ENCODE measurements at places on chromosomes 7 and 10.

GRCh38 chr10:129730993-129731325 lies 233.1 kb downstream of the EBF3 start:
- DNase-seq = no peak

GRCh38 chr10:74282848-74283210 lies 131.8 kb downstream of the ADK start:
- DNase-seq = no peak

GRCh38 chr10:89543841-89544240 lies 8.4 kb upstream of the SLC16A12 start:
- DNase-seq = no peak

GRCh38 chr7:67813621-67814292 lies 817.1 kb downstream of the TYW1 start:
- no peak for DNase-seq

DNA sequence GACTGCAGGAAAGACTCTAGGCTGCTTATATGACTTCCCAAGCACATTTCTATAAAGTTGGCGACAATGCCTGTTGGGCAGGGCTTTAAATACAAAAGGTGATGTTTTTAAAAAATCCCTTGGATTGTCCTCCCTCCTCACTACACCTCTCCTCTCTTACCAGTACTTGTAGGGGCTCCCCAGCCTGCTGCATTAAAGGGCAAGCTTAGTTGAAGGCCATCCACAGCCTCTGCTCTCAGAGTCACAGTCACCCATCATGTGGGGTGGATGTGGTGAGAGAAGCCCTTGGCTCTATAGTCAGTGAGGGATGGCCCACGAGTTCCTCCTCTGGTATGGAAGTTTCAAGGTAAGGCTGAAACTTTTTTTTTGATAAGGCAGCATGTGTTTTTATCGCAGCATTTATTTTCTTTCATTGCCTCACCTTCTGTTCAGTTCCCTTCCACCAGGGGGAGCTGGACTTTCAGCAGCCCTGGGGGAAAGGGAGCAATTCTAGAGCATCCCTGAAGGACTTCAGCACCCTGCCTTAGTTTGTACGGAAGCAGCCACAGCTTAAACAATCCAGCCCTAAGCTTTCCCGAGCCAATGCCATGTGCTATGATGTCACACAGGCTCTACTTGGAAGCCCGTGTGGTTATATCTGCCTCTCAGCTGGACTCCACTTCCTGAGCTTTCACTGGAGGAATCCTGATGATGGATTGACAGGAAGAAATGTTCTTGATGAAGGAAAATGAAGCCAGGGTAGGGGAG lies 131.9 kb downstream of the CALCR start:
- DNase-seq = no peak

DNA sequence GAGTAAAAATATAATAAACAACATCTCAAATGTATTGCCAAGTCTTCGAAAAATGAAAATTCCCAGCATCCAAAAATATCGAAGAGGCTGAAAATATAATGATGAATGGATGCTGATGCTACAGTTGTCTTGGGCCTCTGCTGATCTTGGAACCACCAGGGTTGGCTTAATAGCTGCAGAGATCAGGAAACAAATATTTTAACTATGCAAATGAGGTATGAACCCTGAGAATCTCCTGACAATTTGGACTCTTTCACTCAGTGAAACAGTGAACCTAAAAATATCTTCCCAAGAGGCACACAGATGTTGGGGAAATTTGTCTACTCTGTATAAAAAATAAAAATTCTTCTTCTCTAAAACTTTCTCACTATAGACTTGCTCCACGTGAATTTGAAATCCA lies 97.7 kb upstream of the EGFR start:
- no peak for DNase-seq

DNA sequence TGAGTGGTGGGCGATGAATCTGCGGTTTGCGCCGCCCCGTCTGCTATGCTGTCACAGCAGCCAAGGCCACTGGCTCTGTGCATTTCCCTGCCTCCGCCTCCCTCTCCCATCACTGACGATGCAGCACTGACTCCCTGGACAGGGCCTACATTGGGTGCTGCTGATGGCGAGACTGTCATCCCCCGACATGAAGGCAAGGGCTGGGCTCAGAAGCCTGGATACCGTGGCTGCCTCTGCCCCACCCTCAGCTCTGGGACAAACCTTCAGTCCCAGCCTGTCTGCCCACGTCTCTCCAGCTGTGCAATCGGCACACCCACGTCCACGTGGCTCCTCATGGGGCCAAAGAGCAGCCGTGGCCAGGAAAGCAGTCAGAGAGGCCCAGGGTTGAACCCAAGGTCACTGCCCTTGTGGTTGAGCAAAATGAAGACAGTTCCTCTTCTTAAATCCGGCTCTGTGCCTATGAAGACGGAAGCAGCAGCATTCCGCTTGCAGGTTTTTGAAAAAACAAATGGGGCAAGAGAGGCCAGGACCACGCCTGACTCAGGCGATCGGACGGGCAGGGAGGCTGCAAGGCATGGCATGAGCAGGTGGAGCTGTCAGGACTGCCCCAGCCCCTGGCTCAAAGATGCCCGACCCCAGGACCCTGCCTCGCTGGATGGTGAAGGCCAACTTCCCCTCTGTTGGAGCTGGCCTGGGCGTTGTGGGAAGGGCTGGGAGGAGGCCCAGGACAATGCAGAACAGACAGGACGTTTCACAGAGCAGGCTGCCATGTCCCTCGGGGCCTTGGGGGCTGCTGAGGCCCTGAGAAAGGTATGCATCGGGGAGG lies 517.5 kb downstream of the DNAJB6 start:
- DNase-seq = no peak

- no peak for DNase-seq
Observed at GRCh38 chr7:131370523-131370968, 42.9 kb downstream of the MKLN1 start.

- DNase-seq = no peak
Observed at GRCh38 chr7:7208520-7208919, 26.2 kb downstream of the C1GALT1 start.

- no peak for DNase-seq
Observed at GRCh38 chr7:1665549-1666316, 4.3 kb upstream of the ELFN1 start.

GRCh38 chr7:24133691-24134090 lies 150.3 kb upstream of the NPY start:
- no peak for DNase-seq

DNA sequence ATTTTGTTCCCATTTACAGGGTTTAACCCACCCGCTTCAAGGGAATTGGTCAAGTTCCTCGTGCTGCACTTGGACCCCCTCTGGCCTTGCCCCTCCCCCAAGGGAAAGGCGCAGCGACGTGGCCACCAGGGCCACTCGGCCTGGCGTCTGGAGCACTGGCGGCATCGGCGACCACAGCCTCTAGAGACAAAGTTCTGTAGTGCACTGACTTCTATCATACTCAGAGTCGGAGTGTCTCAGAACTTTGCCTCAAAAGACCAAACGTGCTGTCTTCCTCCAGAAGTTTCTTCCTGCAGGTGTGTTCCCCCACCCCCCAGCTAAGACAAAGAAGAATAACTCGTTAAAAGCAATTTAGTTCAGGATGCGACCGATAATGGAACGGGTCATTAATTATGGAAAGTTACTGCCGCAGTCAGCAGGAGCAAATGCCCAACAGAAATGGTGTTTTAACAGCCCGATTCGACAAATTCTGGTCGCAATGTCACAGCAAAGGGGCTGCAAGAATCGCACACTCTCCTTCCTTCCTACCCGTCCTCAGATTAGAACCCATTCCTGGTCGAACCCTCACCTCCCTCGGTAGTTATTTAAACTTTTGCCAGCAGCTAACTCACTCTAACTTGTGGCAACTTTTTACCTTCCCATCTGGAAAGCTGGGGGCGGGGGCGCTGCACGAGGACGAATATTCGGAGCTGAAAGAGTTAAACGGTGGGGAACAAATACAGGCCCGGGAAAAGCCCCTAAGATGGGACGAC lies 202.1 kb upstream of the NFE2L3 start:
- no peak for DNase-seq

- no peak for DNase-seq
Observed at GRCh38 chr10:112202561-112203241, 19.1 kb upstream of the GPAM start.

- no peak for DNase-seq
Observed at GRCh38 chr10:12333380-12334185, 15.8 kb upstream of the CAMK1D start.

- no peak for DNase-seq
Observed at GRCh38 chr10:103467406-103467805, 8.7 kb upstream of the CALHM1 start.

DNA sequence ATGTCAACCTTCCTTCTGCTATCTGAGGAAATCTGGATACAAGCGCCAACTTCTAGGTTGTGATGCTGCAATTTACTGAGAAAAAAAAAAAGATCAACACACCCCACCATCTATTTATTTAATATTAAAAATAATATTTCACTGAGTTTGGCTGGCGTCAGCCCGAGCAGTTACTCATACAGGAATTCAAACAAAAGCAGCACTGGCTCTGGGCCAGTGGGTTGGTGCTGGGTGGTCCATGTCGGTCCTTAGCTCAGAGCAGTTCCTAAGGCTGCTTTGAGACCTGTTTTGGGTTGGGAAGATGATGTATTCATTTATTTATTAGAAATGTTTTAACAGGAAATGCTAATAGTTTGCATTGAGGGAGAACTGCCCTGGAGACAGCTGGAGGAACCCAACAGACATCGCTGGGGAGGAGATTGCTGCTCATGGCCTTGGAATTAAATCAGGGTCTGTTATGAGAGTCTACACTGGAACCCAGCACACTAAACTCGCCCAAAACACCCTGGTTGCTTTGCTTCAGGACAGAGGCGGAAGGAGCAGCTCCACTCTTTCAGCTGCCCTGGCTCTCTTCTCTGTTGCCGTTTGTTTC lies 36.3 kb upstream of the GOT1 start:
- no peak for DNase-seq

DNA sequence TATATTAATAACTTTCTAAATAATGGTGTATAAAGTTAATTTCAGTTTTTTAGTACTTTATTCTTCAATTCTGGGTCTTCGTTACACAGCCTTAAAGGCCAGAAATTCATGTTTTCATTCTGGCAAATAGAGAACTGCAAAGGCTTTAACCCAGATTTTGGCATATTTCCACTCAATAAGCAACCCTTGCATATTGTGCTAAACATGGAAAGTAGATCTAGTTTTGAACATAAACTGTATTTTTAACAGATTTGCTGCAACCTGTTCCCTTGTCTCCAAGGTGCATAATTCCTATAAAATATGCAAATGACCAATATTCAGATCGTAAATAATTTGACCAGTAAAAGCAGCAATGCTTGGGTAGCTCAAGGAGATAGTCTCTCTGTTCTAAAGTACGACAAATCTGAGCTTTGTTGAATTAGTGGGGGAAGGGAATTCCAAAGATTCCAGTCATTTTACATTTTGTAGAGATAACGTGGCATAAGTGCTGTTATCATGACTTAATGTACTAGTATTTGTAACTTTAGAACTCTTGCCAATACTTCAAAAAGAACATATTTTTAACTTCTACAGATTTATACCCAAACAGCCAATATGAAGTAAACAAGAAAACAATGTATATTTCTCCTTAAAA lies 46.4 kb upstream of the RSBN1L start:
- no peak for DNase-seq

- no peak for DNase-seq
Observed at GRCh38 chr10:43785252-43785651, 136.6 kb upstream of the ZNF32 start.

DNA sequence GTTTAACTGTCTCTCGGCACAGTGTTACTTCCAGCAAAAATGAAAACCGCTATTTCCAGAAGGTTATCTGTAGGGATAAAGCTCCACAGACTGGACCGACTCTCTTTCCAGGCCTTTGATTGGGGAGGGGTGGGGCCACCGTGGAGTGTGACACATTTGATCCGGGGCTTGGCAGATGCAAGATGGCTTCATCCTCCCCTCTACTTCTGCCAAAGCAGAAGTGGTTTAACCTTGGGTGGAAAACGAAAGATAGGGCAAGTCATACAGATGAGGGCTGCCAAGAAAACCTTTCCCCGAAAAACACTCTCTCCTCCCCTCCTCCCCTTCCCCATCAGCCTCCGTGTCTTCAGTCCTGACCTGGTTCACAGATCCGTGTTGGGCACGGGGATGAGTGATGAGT lies 139.7 kb upstream of the SH2B2 start:
- DNase-seq = no peak

DNA sequence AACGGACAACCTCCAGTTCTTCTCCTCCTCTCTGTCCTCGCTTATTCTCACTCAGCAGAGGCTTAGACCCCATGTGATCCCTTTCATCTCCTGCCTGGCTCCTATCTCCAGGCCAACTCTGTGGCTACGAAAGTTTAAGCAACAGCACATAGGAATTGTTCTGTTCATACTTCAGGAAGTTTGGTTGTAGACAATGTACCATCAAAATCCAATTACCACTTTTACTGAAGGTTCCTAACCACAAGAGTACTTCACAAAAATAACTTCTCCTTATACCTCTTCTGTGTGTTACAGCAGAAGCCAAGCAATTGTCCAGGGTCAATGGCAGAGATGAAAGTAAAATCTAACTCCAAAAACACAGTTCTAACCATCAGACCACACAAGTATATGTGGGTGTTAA lies 80.0 kb downstream of the SLC25A13 start:
- no peak for DNase-seq

DNA sequence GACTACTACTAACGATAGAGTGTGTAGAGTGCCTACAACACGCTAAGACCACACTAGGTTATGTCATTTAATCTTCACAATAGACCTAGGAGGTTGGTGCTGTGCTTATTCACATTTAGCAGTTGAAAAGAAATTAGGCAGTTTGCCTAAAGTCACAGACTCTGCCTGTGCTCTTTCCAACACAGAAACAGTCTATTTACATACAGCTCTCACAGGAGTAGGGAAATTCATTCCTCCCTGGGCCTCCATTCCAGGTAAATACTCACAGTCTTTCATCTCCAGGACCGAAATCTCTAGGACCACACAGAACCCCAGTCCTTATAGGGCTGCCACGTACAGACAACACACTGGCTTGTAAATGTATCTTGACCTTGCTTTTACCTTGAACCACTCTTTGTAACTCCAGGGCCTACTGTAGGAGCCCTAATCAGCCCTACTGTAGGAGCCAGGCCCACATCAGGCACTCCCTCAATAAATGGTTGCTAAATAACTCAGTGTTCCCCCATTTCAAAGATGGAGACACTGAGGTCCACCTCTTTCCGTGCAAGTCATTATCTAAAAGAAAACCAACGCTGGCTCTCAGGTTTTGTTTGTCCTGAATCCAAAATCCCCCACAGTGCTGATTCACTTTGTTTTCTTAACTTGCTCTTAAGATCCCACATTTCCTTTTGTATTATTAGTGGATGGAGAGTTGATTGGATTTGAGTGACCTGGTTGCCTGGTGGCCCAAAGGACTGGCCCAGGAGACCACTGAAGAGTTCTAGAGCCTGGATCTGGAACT lies 146.9 kb downstream of the KCNMA1 start:
- DNase-seq = no peak

DNA sequence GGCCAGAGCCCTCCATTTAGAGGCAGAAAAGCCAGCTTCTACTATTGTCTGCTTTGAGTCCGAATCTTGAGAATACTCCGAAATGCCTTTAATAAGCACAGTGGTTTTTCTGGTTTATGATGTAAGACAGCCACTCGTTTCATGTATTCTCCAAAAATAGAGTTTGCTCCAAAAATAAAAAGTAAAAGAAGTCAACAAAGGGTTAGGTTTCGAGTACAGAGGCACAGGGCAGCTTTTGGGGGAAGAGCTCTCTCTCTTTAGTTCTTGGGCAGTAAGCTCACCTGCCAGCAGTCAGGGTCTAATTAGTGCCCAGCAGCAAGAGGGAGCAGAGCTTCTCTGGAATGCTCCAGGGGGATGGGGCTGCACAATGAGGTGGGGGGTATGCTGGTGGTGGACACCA lies 20.2 kb downstream of the CREB3L2 start:
- DNase-seq = no peak
